ENCODE measurements at places on chromosomes 1 and 21.
A peak's percentile ranks its signal among the peaks of the same experiment; 100 is the strongest.

DNA sequence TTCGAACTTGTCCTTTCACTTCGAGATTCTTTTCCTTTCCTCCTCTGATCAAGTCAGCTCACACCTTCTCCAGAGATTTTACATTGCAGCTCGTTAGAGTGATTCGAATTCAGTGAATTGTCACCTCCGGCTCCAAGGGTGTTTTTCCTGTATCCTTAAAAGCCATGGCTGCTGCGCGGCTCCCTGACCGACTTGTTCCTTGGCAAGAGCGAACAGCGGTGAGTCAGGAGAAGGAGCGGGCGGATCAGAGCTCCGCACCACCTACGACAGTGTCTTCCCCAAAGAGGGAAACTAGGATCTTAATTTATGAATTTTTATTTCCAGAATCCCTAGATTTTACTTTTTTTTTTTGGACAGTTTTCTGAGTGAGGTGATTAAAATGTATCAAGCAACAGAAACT, 204.4 kb upstream of the ADGRL2 start:
- no peak for DNase-seq

- peak; percentile 33 for DNase-seq
Observed at GRCh38 chr1:86913399-86913895, 479 bp downstream of the SELENOF start.

DNA sequence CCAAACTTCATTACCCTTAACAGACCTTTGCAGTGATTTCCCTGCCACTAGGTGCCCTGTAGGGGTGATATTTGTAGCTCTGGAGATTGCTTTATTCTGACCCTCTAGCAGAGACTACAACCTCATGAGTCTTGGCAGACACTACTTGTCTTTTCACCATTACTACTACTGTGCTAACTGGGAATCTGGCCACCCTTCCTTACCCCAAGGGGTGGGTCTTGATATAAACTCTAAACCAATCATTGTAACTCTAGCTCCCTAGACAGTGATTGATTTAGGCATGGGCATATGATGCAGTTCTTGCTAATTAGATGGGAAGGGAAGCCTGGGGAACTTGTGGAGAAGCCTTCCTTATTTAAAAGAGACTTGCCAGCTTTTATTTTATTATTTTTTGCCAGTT, 3.9 kb downstream of the KPNA6 start:
- no peak for DNase-seq

DNA sequence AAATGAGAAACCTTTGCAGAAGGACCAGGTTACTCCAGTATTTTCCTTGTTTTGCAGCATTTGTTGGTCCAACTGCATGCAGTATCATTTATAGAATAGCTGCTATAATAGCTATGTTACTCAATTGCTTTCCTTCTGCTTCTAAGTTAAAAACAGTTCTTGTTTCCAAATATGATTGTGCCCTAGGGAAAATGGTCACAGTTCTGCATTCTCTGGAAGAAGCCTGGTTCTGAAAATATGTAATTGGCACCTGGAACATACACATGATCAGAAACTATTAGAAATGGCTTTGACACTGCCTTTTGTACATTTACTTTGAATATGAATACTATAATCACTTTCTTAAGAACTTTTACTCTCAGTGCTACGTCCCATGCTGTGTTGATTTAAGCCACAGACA, 33.6 kb downstream of the HENMT1 start:
- no peak for DNase-seq

DNA sequence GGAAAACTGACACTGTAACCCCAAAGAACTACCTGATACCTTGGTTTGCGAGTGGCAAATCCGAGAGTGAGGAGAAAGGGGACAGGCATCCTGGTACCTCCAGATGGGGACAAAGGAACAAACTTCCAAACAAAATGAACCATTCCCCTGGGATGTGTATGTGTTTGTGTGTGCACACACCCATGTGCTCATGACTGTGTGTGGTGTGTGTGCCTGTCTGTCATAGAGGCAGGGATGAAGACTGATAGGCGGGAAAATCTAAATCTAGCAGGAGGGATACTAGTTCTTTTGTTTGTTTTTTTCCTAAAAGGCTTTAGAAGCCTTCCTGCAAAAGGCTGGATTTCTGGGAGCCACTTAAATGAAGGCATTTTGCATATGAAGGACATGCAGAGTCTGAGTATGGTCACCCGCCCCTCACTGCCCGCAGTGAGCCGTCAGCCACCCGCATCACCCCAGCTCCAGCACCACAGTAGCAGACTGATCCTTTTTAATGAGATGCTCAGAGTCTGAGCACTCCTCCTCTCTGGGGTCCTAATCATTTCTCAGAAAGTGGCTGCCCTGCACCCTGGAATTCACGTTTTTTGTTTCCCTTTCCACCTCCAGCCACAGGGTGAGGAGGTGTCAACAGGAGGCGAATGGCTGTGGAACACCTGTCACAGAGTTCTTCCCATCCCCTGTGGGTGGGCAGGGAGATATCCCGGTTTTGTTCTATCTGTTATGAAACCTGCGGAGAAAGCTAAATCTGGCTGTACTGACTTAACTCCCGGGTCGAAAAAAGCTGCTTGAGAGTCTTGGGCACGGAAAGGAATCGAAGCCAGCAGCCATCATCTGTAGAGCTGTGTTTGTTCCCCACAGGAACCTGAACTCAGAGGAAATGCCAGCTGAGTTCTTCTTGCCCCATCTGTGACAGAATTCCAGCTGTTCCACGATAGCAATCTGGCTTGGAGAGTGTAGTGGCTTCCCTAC, 34.9 kb downstream of the UTP25 start:
- DNase-seq = no peak

DNA sequence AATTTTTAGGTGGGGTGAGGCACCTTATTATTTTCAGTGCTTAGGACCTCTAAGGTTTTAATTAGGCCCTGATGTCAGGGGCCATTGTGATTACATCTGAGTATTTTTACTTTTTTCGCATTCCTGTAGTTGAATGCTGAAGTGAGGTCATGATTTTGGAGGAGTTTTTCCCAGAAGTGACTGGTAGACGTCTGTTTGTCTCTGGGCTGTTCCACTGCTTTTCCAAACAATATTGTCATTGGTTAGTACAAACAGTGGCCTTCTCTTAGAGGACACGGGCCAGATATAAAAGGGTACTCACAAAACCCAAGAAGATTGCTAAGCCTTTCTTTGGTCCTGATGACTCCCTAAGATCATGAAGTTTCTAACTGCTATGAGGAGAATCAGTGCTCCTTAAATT, 7.6 kb upstream of the RASAL2 start:
- DNase-seq = no peak

GRCh38 chr1:224732377-224733026, 116.4 kb downstream of the CNIH3 start:
- DNase-seq = no peak

- no peak for DNase-seq
Observed at GRCh38 chr1:3577711-3578432, 33.4 kb downstream of the MEGF6 start.

GRCh38 chr1:1313500-1314236, 5.3 kb downstream of the PUSL1 start:
- no peak for DNase-seq

GRCh38 chr1:214541206-214541605, 10.2 kb downstream of the PTPN14 start:
- no peak for DNase-seq

DNA sequence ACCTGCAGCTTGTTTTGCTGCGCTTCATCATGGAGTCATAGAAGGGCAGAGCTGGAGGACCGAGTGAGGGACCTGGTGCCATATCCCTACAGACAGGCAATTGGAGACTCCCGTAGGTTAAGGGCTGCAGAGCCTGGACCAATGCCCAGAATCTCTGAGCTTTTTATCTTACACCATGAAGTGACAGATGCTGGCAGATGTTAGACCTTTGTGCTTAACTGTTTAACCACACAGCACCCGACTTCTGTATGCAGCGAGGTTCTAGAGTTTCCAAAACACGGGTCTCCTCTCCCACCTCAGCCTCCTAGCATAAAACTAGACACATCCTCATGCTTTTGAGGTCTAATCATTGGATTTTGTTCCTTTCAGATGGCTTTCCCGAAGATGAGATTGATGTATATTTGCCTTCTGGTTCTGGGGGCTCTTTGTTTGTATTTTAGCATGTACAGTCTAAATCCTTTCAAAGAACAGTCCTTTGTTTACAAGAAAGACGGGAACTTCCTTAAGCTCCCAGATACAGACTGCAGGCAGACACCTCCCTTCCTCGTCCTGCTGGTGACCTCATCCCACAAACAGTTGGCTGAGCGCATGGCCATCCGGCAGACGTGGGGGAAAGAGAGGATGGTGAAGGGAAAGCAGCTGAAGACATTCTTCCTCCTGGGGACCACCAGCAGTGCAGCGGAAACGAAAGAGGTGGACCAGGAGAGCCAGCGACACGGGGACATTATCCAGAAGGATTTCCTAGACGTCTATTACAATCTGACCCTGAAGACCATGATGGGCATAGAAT, 47.6 kb downstream of the B3GALT5 start:
- DNase-seq = peak; percentile 91

All from fibroblast of skin of abdomen (primary cell).